Fibroblast of gingiva (primary cell): ENCODE measurements at places on chromosomes 6 and 20.

DNA sequence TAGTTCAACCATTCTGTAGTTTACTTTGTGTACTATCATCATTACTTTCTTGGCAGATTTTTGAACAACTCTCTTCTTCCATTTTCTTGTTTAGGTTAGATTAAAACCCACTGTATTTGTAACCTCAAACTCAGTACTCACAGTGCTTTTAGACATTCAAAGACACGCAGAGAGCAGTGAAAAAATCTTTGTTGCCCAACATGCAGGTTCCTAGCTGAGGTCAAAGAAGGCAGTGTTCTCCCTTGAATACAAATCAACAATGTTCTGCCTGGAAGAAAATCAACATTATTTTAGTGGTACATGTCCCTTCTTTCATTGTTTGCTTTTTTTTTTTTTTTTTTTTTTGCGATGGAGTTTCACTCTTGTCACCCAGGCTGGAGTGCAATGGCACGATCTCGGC, 11.2 kb downstream of the CYB5R4 start:
- DNase-seq = no peak

DNA sequence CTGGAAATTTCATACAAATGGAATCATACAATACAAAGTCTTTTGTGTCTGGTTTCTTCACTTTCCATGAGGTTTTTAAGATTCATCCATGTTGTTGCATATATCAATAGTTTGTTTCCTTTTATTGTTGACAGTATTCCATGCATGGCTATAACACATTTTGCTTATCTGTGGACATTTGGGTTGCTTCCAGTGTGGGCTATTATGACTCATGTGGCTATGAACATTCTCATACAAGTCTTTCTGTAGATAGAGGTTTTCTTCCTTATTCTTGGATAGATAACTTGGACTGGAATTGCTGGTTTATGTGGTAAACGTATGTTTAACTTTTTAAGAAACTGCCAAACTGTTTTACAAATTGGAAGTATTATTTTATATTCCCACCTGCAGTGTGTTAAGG, 30.0 kb upstream of the KIF6 start:
- DNase-seq = no peak

GRCh38 chr6:6823568-6824224, 235.2 kb downstream of the LY86 start:
- DNase-seq = no peak

DNA sequence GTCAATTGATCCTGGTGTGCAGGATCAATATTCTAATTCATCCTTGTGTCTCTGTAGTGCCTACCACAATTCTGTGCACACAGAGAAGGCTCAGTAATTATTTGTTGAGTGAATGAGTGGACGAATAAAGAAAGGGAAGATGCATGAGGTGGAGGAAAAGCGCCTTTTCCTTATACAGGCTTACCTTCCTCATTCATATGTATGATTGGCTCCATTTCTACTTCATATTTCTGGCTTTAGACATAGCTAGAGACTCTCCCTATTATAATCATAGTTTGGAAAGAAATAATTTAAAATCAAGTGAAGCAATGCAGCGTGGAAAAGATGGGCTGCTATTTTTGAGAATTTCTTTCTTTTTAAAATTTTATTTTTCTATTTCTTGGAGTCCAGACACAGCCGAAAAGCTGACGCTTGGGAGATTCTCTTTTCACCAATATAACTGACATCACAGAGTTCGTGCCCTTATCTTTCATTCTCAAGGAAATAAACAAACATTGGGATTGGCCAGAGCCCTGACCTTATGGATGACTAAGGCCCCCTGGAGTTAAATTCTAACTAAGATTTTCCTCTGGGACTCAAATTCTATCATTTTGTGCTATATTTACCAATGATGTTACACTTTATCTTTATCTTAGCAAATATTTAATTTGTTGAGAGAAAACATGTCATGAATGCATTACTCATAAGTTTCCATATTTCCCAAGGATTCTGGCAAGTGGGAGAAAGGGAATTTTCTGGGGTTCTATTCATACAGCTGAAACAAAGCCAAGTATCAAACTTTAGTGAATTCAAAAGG, 48.1 kb downstream of the PRL start:
- DNase-seq = peak; percentile 67

GRCh38 chr6:43490523-43490939, 13.2 kb downstream of the TJAP1 start:
- no peak for DNase-seq

DNA sequence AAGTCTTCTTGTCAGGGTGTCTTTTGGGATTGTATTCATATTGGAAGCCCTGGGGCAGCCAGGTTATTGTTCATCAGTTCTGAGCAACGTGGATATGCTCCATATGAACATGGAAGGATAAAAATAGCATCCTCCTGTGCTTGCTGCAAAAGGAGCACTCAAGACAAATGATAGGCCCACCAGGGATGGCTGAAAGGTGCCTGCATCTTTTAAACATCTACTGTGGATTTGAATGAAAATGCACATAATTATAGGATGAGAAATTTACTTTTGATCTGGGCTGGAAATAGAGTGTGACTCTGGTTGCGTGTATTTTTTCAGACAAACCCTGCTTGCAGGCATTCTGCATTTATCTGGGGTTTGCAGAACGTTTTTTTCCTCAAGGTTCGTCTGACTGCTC, 299.1 kb downstream of the PACRG start:
- no peak for DNase-seq

- peak; percentile 18 for DNase-seq
Measured at GRCh38 chr20:49397525-49397924, 84.9 kb downstream of the KCNB1 start.
